ENCODE measurements at places on chromosomes 1 and 21.
A peak's percentile ranks its signal among the peaks of the same experiment; 100 is the strongest.

DNA sequence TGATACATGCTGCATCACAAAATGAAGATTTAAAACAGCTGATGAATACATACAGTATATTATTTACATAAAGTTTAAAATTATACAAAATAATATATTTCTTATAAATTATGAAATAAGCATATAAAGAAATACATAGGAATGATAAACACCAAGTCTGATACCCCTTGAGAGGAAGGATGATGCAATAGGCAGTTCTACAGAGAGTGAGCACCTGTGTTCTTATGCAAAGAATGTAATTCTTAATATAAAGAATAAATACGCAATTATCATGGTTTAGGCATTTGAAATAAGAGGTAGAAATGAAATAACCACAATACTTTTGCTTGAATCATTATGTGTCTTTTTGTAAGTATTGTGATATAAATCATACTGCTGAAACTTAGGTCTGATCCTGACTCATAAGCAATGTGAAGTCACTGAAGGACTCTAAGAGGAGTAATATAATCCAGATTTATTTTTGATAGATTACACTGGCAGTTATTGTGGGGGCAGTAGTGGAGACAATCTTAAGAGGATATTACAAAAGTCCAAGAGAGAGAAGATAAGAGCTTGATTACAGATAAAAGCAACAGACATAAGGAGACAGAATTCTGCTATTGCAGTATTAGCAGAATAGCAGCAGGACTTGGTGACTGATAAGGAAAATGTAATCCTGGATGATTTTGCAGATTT is 39.0 kb downstream of the TTLL7 start:
- peak; percentile 22 for DNase-seq

DNA sequence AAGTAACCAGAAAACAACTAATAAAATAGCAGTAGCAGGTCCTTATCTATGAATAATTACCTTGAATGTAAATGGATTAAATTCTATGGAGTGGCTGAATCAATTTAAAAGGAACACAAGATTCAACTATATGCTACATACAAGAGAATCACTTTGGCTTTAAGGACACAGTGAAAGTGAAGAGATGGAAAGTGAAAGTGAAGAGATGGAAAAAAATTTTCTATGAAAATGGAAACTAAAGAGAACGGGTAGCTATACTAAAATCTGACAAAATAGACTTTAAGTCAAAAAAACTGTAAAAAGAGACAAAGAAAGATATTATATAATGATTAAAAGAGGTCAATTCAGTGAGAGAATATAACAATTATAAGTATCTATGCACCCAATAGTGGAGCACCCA is 54.7 kb downstream of the C1orf185 start:
- DNase-seq = no peak

DNA sequence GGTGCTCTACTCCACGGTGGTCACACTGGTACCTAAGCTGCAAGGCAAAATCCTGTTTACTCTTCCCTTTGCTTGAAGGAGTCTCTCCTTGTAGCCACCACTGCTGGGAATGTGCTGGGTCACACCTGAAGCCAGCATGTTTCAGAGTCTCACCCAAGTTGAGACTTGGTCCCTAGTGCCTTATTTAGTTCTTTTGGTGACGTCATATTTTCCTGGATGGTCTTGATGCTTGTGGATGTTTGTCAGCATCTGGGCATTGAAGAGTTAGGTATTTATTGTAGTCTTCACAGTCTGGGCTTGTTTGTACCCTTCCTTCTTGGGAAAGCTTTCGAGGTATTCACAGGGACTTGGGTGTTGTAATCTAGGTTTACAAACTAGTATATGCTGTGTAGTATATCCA is 5.6 kb upstream of the MTARC2 start:
- no peak for DNase-seq

DNA sequence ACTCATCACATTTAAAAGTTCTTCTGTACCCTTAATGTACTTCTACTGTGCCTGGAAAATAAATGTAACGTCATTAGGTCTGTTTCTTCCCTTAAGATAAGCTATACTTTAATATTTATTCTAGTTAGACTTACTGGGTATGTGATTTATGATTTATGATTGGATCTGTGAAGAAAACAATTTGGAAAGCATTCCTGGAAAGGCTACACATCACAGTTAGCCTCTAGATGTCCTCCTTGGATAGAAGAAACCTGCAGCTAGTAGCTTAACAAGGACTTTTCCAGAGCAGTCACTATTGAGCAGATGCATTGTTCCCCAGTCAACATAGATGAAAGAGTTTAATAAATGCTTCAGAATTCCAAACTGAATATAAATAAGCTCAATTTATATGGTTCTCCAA is 22.2 kb upstream of the ABL2 start:
- DNase-seq = peak; percentile 48

GRCh38 chr1:66553846-66554245 is 19.9 kb downstream of the SGIP1 start:
- DNase-seq = peak; percentile 68

- peak; percentile 86 for DNase-seq
Measured at GRCh38 chr1:1040004-1040991, 20.4 kb downstream of the AGRN start.

DNA sequence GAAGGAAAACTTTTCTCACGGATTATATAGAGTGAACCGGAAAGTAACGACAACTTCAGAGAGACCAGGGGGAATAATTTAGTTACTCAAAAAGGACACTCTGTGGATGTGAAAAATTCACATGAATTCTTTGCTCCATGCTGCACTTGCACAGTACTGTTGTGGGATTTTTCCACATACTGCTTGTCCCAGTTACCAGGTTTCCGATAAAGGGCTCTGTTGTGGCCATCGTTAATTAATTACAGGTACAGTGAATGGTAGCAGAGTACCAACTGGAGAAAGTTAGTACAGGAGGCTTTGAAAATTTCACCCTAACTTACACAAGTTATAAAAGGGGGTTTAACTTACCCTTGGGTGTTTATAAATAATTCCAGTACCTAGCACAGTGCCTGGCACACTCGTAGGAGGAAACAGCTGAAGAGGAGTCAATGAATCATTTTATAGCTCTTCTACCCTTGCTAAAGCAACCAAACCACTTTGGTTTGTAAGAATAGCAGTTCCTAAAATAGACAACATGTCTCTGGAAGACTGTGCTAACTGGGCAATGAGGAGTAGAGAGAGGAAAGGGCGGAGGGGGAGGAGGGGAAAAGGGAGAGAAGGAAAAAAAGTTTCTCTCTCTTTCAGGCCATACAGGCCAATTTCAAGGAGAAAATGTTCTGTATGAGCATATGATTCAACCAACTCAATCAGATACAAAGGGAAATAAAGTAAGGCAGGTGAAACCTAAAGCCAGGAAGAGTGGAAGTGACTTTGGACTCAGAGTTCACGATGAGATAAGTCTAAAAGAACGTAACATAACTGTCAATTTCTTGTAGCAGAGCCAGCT is 98.3 kb upstream of the MAGI3 start:
- DNase-seq = no peak

GRCh38 chr1:16162163-16162822 is 6.4 kb upstream of the EPHA2 start:
- DNase-seq = no peak

DNA sequence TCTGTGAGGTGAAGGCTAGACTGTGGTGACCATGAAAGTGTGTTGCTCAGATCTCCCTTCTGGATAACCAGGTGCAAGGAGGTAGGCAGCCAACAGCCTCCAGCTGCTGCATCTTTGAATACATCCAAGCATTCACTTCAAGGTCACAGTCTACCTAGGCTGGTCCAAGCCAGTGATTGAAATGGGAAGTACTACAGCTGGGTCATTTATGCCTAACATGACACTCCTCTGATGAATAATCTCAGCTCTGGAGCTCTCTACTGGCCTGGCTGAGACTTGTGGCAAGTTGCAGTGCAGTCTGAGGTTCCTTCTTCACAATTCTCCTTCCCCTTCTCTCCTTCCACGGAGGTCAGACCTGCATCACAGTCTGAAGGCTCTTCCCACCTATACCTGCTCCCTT is 35.0 kb upstream of the ARHGAP29 start:
- DNase-seq = no peak

DNA sequence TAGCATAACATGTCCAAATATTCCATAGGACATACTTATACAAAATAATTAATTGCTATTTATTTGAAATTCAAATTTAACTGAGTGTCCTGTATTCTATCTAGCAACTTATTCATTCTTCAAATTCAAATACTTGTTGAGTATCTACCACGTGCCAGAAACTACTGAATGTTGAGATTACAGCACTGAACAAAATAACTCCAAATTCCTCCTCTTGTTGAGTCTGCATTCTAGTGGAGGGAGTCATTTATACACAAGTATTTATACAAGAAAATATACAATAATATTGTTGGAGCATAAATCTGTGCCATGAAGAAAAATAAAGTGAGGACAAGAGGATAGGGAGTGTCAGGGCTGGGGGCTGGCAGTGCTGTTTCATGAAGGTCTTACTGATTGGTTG is 43.7 kb upstream of the CDC42BPA start:
- peak; percentile 24 for DNase-seq
